Right renal pelvis (tissue), 4 donors: ENCODE measurements at places on chromosomes 2 and 18.

DNA sequence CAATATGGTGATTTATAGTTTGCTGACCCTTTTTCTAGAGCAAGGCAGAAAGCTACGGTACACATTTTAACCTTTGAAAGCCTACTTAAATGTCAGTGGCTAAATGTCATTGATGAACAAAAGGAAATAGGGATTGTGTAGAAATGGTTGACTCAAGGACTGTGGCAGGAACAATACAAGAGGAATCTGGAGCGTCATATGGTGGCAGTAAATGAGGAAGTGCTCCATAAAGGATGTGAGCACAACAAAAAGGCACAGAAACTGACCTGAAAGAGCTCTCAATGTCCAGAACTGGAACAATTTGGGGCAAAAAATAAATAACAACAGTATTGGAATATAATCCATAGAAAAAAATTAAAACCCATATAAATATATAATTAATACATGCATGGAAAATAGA is 443.9 kb upstream of the VRK2 start:
- no peak for DNase-seq

- DNase-seq, result no peak
Measured at GRCh38 chr2:3430740-3431490, 51.4 kb downstream of the TRAPPC12 start.

- DNase-seq, result peak; percentile 14
Measured at GRCh38 chr2:178796079-178796677, 11.0 kb downstream of the TTN start.

DNA sequence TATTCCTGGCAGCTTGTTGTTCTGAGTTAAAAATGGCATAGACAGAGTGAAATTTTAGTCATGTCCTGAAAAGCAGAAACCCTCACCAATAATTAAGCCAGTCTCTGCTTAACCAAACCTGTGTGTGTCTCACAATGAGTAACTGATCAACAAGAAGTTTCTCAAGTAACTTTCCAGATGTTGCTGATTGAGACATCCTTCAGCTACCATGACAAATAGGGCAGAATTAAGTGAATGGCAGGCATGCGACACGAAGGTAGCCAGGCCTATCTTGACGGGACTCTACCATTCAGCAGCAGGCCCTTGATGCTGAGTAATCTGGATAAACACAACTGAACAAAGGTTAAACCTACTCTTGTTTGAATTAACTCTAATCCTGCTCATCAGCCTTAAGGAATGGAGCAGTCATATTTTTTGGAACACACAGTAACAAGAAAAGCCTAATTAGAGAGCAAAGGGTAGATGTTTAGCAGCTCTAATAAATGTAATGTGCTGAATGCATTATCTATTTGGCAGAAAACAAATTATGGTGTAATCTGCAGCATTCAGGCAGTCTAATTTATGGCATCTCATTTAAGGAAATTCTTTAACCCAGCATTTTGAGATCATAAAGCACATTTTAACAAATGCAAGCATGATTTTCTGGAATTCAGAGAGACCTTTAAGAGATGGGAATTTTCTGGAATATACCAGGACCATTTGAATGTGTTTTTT is 159.5 kb upstream of the EPHA4 start:
- DNase-seq, result peak; percentile 29

DNA sequence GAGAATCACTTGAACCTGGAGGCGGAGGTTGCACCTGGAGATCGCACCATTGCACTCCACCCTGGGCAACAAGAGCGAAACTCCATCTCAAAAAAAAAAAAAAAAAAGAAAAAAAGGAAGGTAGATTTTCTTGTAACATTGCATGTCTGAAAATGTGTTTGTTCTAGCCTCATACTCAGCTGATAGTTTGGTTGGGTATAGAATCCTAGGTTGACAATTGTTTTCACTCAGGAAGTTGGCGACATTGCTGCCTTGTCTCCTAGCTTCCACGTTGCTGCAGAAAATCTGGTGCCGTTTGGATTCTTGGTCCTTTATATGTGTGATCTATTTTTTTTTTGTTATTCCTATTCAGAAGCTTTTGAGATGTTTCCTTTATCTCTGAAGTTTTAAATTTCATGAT is 4.7 kb downstream of the ING5 start:
- no peak for DNase-seq

GRCh38 chr18:58194028-58194427 is 150.0 kb downstream of the NEDD4L start:
- no peak for DNase-seq

GRCh38 chr2:203804764-203805485 is 62.6 kb upstream of the CTLA4 start:
- DNase-seq, result no peak

- DNase-seq, result no peak
Measured at GRCh38 chr2:75348307-75348706, 149.0 kb upstream of the TACR1 start.

GRCh38 chr2:1378456-1379150 is 34.7 kb upstream of the TPO start:
- no peak for DNase-seq

DNA sequence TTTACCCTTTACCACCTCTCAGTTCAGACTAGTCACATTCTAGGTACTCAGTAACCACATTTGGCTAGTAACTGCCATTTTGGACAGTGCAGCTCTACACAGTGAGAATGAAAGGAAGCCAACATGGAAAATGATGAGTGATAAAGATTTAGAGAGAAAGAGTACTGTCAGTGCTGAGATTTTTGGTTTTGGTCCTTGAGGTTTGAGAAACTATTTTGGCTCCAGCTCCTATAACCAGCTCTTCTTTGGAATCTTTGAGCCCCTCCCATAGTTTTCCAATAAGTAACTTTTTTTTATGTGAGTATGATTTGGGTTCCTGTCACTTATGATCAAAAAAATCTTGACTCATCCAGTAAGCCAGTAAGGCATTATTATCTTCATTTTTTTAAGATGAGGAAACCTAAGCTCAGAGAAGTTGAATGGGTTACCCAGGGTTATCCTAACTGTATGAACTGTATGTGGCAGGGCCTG is 173.0 kb downstream of the BABAM2 start:
- DNase-seq, result no peak

DNA sequence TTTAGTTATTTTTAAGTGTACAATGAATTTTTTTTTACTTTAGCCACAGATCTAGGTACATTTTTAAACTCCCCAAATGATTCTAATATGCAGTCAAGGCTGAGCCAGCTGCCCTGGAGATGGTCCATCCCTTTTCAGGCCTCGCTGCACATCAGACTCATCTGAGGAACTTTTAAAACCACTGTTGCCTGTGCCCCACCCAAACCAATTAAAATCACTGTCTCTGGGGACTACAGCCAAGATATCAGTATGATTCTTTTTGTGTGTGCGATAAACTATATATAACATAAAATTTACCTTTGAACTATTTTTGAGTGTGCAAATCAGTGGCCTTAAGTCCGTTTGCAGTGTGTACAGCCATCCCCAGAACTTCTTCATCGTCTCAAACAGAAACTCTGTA is 9.1 kb upstream of the MALT1 start:
- DNase-seq, result no peak

DNA sequence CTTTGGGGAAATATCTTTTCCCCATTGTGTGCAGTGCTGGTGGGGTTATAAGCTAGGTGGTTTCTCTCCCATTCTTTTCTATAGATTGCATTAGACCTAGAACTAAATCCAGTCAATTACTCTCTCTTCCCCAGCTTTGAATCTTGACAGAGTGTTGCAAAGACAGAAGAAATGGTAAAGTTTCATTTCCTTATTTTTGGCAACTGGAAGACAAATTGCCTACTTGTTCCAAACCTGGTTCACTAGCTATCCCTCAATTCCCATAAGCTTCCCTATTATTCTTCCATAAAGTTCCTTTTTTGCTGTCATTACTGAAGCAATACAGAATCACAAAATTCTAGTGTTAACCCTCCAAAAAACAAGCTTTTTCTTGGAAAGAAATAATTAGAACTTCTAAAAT is 94.0 kb upstream of the ITGA4 start:
- DNase-seq, result no peak

DNA sequence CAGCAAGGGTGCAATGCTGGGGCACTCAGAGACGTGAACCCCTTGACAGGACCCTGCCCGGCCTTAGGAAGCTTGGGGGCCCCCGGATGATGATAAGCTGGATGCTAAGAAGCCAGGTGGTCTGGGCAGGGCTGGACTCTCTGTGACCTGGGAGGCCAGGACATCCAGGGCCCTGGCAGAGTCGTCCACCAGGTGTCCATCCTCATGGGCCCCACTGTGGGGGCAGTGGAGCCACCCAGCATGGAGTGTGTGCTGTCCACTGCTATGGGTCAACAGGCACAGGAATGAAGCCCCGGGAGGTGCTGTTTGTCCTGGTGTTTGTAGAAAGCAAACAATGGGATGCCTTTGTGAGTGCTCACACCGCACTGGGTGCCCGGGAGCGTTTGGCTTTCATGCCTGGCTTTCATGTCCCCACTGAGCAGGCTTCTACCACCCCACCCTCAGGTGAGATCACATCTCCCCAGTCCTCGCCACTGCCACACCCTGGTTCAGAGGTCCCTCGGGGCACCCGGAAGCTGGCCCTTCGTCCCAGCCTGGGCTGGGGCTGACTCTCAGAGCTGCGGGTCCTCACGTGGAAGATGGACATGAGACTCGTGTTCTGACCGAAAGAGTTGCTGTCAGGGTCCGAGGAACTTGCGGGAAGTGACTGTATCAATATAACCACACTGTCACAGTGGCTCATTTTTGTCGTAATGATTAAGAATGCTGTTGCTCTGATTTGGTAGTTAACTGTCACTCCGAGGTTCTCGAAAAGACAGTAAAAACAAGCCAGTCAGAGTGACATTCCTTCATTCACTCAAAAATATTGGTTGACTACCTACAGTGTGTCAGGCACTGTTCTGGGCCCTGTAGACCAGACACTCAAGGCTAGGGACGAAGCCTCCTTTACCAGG is 53.3 kb downstream of the INHBB start:
- no peak for DNase-seq

DNA sequence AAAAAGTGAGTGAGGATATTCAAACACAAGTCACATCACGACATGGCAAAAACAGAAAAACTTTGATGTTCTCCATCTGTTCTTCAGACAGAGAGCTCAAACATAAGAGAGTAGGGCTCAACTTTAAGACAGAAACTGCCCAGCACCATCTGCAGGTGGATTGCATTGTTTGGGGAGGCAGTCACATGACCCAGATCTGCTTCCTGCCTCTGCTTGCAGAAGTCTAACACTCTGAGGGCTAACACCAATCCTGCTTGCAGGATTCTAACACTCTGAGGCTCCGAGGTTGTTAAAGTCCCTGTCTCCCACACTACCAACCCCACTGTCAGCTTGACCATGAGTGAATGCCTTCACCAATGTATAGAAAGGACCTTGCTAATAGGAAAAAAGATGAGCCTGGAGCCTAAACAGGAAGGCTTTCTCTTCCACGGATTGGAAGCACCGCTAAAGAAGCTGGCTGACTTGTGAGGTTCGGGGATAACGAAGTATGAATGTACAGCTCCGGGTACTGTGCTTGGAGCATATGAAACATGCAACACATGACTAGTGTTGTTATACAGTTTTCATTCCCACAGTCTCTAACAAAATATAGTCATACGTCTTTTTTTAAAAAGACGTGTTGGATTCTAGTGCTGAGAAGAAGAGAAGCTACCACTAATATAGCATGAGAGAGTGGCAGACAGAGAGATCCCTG is 176.6 kb upstream of the CREB1 start:
- DNase-seq, result no peak

- DNase-seq, result no peak
Measured at GRCh38 chr2:46747297-46747818, 168.2 kb downstream of the MCFD2 start.

- DNase-seq, result no peak
Measured at GRCh38 chr2:195514365-195514764, 142.7 kb upstream of the SLC39A10 start.

DNA sequence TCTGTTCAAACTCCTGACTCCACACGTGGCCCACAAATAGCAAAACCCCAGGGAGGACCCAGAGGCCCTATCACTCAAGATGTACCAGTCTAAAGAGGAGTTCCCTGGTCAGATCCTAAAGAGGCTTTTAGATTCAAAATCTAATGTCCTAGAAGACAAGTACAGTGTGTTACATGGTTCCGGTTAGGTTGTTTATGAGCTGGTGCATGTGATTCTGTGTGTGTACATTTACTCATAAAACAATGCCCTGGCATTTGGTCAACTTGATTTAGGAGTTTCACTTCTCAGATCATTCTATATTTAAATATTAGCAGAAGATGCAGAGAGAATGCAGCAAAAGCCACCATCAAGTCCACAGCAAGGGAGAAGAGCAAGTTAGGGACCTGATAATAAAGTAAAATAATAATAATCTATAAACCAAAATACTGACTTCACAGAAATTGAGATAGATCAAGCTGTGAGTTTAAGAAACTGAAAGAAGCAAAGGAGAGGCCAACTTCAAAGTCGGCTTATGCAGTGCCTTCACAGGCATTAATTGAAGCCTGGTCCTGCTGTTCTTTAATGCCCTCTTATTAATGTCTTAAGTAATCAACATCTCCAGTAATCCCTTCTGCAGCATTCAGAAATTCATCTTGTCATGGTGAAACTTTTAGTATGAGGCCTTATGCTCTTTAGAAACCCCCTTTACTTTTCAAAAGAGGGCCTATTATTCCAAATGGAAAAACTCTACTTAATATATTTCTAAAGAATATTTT is 4.2 kb upstream of the AP1S3 start:
- no peak for DNase-seq

GRCh38 chr18:77635451-77635850 is 385.8 kb downstream of the GALR1 start:
- no peak for DNase-seq

GRCh38 chr2:8458503-8459459 is 223.1 kb upstream of the ID2 start:
- DNase-seq, result no peak

DNA sequence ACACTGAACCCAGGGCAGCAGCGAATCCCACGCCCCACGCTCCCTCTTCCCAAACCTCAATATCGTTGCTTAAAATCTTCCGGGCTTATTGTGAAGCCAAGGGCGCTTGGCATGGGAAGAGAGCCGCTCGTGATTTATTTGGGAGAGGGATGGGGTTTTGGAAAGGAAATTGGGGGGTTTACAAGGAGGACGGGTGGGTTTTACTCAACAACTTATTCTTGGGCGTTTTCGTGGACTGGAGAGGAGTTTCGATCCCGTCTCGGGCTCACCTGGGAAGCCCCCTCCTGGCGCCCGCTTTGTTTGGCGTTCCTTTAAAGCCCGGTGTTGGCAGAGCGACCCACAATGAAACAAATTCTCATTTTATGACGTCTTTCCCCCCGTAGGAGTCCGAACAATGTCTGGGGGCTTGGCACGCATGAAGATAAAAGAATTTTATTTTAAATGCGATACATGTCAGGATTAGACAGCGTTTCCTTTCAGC is 135.3 kb downstream of the INSIG2 start:
- no peak for DNase-seq

- DNase-seq, result no peak
Measured at GRCh38 chr2:69087211-69087911, 74.4 kb downstream of the ANTXR1 start.

- DNase-seq, result no peak
Measured at GRCh38 chr2:241041589-241042158, 43.3 kb downstream of the SNED1 start.

- DNase-seq, result no peak
Measured at GRCh38 chr18:70931942-70932814, 643.3 kb downstream of the SOCS6 start.

- DNase-seq, result peak; percentile 86
Measured at GRCh38 chr2:131105156-131105949, at the start of gene PLEKHB2. TSS of gene PLEKHB2 (plus strand) at chr2:131105336. CDS start at chr2:131120942, 15,606 bp downstream.
